ENCODE measurements at places on chromosomes 16 and 17. TPM values are rescaled to one million over a fixed set of nuclear protein-coding genes. Genes with fewer than 3 reads are reported as not detected.

TRAPPC2L gene
- polyA plus RNA-seq = 96.0 TPM

ASPA gene
- 0.96 TPM for polyA plus RNA-seq

TRIM47 gene
- 9.8 TPM for polyA plus RNA-seq

DNA sequence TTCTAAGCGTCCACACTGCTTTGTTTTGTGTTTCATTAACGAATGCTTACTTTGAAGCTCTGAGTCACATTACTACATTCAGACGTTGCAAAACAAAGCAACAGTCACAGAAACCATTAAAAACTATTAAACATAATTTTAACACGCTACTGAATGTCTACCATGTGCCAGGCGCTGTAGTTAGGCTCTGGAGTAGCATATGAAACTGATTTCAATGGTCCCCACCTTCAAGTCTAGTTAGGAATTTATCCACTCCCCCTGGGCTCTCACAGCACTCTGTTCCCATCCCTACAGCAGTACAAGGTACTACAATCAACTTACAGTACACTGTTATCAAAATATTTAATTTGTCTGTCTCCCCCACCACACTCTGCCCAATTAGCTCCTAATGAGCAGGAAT lies 631 bp downstream of the UTP6 start:
- H3K27me3 ChIP-seq = no peaks in the 10 kb centered on the region
- peaks cover 27% of the 10 kb centered on the region for H3K36me3 ChIP-seq
- DNase-seq = peak; percentile 51

DNA sequence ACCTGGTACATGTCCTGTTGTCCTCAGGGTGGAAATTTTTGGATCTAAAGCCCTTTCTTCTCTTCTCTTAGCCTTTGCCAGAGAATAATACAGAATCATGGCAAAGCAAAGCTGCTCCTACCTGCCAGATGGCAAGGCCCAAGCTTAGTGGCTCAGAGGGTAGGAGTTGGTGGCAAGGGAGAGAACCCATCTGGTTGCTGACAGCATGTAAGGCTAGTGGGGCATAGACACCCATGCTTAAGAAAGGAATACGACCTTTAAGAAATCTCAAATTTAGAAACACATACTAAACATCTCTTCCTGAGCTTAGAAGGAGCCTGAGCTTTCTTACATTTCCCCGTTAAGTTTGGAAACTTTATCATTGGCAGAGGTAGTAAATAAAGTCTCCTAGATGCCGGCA lies 395.0 kb upstream of the SOX9 start:
- H3K4me1 ChIP-seq = no peaks in the 10 kb centered on the region
- no peak for DNase-seq

GRCh38 chr16:28935924-28936783 lies 4.4 kb downstream of the CD19 start:
- peaks cover 10% of the 10 kb centered on the region for H3K4me1 ChIP-seq
- H3K27me3 ChIP-seq = no peaks in the 10 kb centered on the region
- H3K36me3 ChIP-seq = no peaks in the 10 kb centered on the region
- H3K4me3 ChIP-seq = peak overlapping the region; percentile 39
- H3K27ac ChIP-seq = no peak overlapping the region
- peak; percentile 93 for DNase-seq

- DNase-seq = no peak
- no peaks in the 10 kb centered on the region for H3K36me3 ChIP-seq
- H3K27ac ChIP-seq = no peak overlapping the region
- peaks cover 3% of the 10 kb centered on the region for H3K4me1 ChIP-seq
- H3K27me3 ChIP-seq = peaks cover 4% of the 10 kb centered on the region
- no peak overlapping the region for H3K4me3 ChIP-seq
Measured at GRCh38 chr16:13906168-13907089, 13.5 kb upstream of the ERCC4 start.

DNA sequence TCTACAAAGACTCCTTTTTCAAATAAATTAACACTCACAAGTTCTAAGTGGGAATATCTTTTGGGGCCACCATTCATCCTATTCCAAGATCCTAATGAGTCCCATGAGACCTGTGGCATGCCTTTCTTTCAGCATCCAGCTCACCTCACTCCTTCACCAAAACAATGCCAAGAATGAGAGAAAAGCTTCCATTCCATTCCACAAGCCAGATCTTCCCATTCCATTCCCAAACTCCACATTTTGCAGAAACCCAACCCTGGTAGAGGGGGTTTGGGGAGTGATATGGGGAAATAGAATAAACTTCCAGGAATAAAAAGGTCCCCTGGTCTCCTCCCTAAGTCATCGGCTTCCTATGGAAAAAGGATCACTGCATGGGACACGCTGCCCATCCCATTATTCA lies 392.2 kb downstream of the NPIPA8 start:
- no peaks in the 10 kb centered on the region for H3K4me1 ChIP-seq
- H3K27ac ChIP-seq = no peak overlapping the region
- H3K27me3 ChIP-seq = no peaks in the 10 kb centered on the region
- H3K4me3 ChIP-seq = no peak overlapping the region
- no peak for DNase-seq

DNA sequence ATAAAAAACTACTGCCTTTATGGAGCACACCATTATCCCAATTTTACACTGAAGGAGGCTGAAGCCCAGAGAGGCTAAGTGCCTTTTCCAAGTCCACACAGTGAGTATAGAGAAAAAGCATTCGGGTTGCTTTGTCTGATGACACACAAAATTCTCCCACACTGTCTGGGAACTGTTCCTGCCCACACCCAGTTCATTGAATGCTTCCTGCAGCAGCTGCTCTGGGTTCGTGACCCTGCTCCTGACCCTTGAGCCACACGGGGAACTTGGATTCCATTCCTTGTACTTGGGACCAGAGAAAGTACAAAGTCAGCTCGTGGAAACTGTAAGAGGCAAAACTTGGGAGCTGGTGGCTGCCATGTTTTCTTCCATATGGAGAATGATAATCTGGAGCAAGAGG lies 57.9 kb downstream of the AKAP1 start:
- no peaks in the 10 kb centered on the region for H3K4me1 ChIP-seq
- DNase-seq = no peak
- no peaks in the 10 kb centered on the region for H3K36me3 ChIP-seq
- no peak overlapping the region for H3K4me3 ChIP-seq
- no peaks in the 10 kb centered on the region for H3K27me3 ChIP-seq

DNA sequence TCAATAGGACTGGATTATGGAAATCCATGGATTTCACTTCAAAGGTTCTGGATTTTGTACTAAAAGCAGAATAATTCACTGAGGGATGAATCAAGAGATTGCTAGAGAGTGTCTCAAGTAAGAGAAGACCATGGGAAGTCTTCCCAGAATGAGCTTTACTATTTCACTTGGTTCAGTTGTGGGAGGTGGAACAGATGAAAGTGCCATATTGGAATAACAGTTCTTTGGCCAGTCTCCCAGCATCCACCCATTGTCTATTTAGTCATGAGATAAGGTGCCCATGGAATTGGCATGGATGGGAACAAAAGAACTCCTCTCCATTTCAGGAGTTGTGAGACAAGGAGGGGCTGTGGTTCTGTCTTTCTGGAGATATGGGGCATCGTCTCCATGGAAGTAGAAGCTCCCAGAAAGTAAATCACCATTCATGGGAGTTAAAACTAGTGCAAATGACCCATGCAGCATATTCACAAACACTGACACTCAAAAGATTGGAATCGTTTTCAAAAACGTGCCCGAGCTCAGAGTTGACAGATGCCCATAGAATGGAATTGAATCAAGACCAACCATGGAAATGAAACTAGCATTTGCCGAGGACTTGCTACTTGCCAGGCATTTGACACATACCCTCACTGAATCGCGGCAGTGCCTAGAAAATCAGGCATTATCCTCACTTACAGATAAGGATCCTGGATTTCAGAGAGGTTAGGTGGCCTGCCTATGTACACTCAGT lies 36.2 kb upstream of the CLEC3A start:
- H3K27ac ChIP-seq = no peak overlapping the region
- no peaks in the 10 kb centered on the region for H3K36me3 ChIP-seq
- DNase-seq = no peak
- no peaks in the 10 kb centered on the region for H3K27me3 ChIP-seq
- no peaks in the 10 kb centered on the region for H3K4me1 ChIP-seq

DNA sequence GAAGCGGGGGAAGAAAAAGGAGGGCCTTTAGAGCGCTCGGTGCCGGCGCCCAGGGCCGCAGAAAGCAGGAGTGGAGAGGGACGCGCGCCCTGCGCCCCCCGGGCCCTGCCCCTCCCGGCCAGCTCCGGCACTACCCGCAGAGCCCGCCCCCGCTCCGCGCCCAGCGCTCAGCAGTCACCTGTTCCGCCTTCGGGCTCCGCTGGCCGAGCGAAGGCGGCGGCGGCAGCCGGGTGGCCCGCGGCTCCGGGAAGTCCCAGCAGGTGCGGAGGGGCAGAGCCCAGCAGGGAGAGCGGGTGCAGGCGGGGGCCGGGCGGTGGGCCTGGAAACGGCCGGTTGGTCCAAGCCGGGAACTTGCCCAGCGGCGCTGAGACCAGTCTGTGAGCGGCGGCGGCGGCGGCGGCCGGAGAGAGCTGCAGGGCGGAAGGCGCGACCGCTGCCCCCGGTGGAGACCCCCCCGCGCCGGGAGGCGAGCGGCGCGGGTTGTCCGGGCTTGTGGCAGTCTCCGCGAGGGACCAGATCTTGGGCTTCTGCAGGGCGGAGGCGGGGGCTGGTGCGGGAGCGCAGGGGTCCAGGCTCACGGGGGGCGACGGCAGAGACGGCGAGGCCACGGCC lies 2.2 kb downstream of the IRX3 start:
- no peak overlapping the region for H3K4me3 ChIP-seq
- no peak overlapping the region for H3K27ac ChIP-seq
- H3K27me3 ChIP-seq = peaks cover 97% of the 10 kb centered on the region
- no peak for DNase-seq

GRCh38 chr16:53094013-53094630 lies 39.3 kb downstream of the CHD9 start:
- H3K36me3 ChIP-seq = no peaks in the 10 kb centered on the region
- peak; percentile 59 for DNase-seq
- no peaks in the 10 kb centered on the region for H3K27me3 ChIP-seq
- H3K27ac ChIP-seq = peak overlapping the region; percentile 93
- H3K4me1 ChIP-seq = peaks cover 37% of the 10 kb centered on the region
- no peak overlapping the region for H3K4me3 ChIP-seq

GRCh38 chr17:69607162-69607834 lies 192.8 kb downstream of the MAP2K6 start:
- no peaks in the 10 kb centered on the region for H3K27me3 ChIP-seq
- DNase-seq = peak; percentile 40
- H3K4me1 ChIP-seq = no peaks in the 10 kb centered on the region
- no peak overlapping the region for H3K27ac ChIP-seq
- no peaks in the 10 kb centered on the region for H3K36me3 ChIP-seq

- H3K27me3 ChIP-seq = no peaks in the 10 kb centered on the region
- H3K4me1 ChIP-seq = no peaks in the 10 kb centered on the region
- no peak overlapping the region for H3K4me3 ChIP-seq
- H3K27ac ChIP-seq = no peak overlapping the region
- peaks cover 26% of the 10 kb centered on the region for H3K36me3 ChIP-seq
- no peak for DNase-seq
Measured at GRCh38 chr17:59073972-59074371, 32.7 kb downstream of the TRIM37 start.

DNA sequence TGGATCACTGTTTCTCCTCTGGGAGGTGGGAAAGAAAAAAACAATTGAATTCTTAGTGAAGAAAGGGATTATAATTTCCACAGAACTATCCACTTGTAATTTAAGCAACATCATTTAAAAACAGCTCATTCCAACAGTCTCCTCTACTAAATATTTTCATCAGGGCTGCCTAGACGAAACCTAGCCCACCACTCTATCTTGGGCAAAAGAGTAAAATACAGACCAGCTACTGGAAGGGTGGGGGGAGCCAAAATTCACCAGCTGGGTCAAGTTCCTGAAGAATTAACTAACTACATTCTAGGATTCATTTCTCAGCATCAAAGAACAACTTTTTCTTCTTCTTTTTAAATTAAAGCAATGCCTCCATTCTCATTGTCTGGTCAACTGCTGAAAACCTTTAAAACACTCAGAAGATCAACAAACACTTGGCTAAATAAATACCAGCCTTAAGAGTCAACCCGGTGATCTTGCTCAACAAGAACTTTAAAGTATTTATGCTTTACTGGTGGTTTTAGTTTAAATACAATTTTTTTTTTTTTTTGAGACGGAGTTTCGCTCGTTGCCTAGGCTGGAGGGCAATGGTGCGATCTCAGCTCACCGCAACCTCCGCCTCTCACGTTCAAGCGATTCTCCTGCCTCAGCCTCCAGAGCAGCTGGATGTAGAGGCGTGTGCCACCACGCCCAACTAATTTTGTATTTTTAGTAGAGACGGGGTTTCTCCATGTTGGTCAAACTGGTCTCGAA lies 25.2 kb downstream of the KANSL1 start:
- H3K4me3 ChIP-seq = no peak overlapping the region
- H3K27me3 ChIP-seq = no peaks in the 10 kb centered on the region
- no peak overlapping the region for H3K27ac ChIP-seq

DNA sequence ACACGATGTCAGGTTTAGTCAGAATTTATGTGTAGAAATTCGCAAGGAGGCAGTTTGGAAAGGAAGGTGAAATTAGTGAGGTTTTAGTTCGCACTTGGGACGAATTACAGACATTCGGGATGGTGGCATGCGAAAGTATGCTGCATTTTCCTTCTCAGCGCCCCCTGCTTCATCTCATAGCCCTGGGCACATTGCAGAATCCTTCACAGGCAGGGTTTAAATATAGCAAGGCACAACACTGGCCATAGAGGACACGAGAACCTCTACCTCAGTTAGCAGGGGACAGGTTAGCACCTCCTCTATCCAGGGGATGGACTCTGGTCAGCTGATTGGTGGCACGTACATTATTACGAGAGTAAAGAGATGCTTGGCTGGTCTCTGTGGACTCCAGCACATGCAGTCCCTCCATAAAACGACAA lies 47.5 kb downstream of the MAP2K6 start:
- no peak overlapping the region for H3K4me3 ChIP-seq
- H3K27me3 ChIP-seq = no peaks in the 10 kb centered on the region
- H3K27ac ChIP-seq = no peak overlapping the region
- H3K4me1 ChIP-seq = peaks cover 4% of the 10 kb centered on the region

DNA sequence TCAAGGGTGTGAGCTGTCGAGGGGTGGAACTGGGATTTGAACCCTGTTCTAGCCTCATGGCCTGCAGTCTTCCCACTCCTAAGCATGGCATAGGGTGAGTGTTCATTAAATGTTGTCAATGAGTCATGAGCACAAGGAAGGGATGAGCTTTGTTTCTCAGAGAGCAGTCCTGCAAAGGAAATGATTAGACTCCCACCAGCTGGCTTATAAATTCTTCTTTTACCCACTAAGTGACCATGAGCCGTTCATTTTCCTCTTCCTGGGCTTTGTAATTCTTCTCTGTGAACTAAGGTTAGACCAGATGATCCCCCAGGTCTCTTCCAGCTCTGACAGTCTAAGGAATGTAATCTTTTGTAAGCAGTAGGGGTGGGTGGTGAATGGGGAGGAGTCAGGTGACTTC lies 47.9 kb upstream of the HNF1B start:
- H3K4me3 ChIP-seq = no peak overlapping the region
- DNase-seq = no peak
- no peak overlapping the region for H3K27ac ChIP-seq

- H3K4me1 ChIP-seq = no peaks in the 10 kb centered on the region
- peaks cover 26% of the 10 kb centered on the region for H3K36me3 ChIP-seq
- H3K27ac ChIP-seq = no peak overlapping the region
- no peaks in the 10 kb centered on the region for H3K27me3 ChIP-seq
- no peak overlapping the region for H3K4me3 ChIP-seq
Measured at GRCh38 chr17:64571746-64572145, 65.0 kb downstream of the CEP95 start.
